ENCODE measurements at places on chromosomes 4 and X.

DNA sequence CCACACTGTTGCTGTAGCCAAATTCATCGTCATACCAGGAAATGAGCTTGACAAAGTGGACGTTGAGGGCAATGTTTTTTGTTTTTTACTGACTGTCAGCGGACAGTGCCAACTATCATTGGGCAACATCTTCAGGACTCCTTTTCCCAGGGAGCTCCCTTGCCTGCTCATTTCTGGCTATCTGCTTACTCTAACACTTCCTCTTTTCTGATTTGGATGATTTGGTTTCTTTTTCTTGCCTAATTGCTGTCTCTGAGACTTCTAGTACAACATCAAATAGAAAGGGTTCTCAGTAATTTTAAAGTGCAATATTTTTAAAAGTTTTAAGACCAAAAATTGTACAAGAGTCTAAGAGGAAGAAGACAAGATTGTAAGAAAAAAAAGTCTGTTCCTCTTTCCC lies 92.0 kb upstream of the KLHL4 start:
- no peak for DNase-seq

GRCh38 chr4:74097116-74097515 lies 1.9 kb downstream of the CXCL2 start:
- no peak for DNase-seq

DNA sequence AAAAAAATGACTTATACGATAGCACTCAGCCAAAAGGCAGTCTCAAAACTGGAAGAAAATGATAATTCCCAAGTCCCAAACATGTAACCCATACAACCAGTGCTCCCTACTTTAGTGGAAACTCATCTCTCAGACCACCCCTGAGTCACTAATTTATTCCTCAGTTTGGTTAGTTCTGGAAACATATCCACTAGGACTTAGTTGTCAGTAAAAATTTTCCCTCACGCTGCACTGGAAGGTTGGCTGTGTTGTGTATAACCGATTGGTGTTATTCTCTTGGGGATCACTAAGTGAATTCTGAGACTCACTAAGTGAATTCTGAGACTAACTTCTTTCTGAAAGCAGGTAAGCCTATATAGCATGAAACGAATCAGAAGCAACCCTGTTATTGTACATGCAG lies 48.5 kb upstream of the GAB1 start:
- no peak for DNase-seq

DNA sequence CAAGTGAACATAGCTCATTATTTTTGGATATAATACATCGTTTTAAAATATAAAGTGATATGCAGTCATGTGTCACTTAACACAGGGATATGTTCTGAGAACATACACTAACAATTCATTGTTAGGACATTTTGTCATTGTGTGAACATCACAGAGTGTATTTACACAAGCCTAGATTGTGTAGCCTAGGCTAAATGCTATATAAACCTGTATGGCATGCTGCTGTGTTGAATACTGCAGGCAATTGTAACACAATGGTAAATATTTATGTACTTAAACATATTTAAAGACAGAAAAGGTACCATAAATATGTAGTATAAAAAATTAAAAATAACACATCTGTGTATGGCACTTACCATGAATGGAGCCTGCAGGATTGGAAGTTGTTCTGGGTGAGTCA lies 44.9 kb upstream of the GPRIN3 start:
- no peak for DNase-seq

DNA sequence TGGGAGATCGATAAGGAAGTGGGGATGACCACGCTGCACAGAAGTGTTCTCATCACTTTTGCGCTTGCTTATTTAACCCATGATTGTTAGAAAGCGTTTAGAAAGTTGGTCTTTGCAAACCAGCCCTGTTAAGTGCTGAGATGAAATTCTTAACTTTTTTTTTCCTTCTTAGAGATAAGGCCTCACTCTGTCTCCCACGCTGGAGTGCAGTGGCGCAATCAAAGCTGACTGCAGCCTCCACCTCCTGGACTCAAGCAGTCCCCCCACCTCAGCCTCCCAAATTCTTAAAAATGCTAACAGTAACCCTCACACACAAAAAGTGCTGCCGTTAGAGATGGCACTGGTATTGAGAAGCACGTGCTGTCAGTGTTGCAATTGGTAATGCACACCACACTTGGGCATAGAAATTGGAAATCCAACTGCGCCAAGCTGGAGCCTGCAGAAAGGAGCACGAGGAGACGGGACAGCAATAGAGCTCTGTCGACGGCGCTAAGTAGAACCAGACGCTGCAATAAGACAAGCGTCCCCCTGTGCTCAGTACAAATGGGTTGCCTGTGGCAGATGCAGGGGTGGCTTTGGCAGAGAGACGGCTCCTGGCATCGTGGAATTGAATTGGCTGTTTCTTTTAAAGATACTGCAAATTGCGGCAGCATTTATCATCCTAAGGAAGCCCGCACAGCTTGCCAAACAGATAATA lies 113.4 kb downstream of the TBL1X start:
- no peak for DNase-seq

DNA sequence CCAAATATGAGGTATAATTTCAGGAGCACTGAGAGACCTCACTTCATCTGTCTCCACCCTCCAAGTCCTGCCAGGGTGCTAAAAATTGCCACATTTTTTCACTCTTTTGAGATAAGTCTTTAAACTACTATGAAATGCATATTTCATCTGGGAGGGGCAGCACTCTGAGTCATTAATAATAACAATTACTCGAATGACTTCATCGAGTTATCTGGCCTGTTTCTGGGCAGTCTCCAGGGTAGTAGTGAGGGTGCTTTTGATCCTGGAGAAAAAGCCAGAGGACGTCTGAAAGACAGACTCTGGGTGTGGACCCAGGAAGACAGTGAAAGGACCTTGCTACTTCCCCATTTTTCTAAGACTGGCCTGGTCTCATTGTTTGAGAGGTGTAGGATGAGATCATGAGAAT lies 42.3 kb upstream of the SRD5A3 start:
- DNase-seq: no peak

DNA sequence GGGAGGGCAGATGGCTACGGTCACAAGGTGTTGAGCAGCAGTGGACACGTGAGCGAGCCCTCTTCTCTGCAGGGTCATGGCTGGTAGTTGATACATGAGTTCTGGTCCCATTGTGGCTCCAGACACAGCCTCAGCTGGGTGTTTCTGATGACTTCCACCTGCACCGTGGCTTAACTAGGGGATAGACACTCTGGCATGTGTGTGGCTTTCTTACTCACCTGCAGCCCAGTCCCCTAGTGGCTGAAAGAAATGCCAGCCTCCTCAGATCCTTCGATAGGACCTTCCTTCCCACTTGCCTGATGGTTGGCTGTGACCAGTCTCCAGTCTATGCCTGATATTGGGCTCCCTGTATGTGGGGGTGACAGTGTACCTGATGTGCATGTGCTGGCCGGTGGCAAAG lies 5.0 kb downstream of the GPR78 start:
- DNase-seq: no peak

- no peak for DNase-seq
Observed at GRCh38 chr4:109447278-109447677, 13.7 kb downstream of the SEC24B start.

- no peak for DNase-seq
Observed at GRCh38 chr4:152962150-152962549, 26.0 kb downstream of the FHDC1 start.

DNA sequence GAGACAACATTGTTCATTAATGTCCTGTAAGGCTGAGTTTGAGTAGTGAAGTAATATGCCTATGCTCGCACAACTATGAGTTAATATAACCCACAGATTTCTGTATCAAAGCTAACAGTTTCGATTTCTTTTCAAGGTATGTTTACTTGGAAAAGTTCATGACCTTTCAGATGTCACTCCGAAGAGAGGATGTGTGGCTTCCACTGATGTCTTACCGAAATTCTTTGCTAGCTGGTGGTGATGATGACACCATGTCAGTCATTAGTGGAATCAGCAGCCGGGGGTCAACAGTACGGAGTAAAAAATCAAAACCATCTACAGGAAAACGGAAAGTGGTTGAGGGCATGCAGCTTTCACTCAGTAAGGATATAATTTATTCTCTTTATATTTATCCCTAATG lies 124.9 kb downstream of the STAG2 start:
- no peak for DNase-seq

DNA sequence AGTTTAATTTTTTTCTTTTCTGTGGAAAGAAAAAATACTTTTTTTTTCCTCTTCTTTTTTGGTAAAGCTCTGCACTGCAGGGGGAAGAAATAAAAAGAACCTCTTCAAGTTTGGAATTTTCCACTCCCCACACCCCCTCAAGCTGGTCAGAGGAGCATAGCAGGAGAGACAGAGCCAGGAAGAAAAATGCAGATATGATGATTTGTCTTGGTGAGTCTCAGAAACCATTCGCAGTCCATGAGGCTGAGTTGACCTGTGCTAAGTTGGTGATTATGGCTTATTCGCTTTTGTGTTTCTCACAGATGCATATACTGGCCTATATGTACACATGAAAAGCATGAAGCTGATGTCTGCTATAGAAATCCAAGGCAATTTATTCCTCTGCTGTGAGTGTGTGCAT lies 205.9 kb downstream of the LDB2 start:
- DNase-seq: no peak

DNA sequence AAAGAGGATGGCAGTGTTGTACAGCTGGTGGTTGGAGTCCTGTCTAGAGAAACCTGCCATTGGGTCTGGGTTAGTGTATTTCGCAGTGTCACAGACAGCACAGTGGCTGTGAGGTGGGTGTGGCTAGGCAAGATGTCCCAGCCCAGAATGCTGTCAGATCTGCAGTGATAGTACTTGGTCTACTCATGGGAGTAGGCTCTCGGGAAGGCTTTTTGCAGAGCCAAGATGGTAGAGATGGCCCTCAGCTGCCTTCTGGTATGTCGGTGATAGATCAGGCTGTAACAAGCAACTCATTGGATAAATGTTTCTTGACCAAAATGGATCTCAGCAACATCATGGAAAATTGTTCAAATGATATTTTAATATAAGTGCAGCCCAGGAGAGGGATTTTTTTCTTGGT lies 84.3 kb upstream of the WDR1 start:
- no peak for DNase-seq

DNA sequence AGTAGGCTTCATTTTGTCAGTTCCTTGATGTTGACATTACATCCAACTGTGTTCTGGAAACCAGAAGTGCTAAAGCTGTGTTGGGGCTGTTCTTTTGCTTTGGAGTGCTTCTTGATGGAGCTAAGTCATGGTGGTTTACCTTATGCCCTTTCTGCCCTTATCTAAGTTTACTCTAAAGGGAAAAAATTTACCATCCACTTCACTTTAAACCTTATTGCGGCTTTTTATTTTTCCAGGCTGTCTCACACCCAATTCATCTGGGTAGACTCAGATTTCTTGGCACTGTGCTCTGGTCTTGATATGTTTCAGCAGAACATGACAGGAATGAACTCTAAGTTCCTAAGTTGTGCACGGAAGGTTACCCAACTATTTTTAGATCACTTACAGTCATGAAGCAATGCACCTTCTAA lies 104.7 kb upstream of the TTC29 start:
- DNase-seq: no peak

GRCh38 chr4:15498356-15498755 lies 28.7 kb downstream of the CC2D2A start:
- no peak for DNase-seq

DNA sequence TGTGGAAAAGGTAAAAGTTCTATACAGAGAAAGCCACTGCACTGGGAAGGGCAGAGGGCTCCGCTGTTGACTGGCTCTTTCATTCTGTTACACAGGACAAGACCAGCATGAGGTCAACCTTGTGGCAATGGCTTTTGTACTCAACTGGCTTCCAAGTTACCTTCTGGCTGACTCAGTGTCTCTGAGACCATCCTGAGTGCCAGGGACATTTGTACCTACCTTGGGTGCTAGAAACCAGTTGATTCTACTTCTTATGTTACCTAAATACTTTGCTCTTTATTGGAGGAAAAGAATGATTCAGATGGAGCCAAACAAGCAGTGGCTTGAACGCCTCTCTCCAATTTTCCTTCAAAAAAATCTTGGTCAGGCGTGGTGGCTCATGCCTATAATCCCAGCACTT lies 123.2 kb downstream of the RBM47 start:
- DNase-seq: no peak

GRCh38 chrX:124212622-124213021 lies 119.8 kb upstream of the TEX13D start:
- no peak for DNase-seq

DNA sequence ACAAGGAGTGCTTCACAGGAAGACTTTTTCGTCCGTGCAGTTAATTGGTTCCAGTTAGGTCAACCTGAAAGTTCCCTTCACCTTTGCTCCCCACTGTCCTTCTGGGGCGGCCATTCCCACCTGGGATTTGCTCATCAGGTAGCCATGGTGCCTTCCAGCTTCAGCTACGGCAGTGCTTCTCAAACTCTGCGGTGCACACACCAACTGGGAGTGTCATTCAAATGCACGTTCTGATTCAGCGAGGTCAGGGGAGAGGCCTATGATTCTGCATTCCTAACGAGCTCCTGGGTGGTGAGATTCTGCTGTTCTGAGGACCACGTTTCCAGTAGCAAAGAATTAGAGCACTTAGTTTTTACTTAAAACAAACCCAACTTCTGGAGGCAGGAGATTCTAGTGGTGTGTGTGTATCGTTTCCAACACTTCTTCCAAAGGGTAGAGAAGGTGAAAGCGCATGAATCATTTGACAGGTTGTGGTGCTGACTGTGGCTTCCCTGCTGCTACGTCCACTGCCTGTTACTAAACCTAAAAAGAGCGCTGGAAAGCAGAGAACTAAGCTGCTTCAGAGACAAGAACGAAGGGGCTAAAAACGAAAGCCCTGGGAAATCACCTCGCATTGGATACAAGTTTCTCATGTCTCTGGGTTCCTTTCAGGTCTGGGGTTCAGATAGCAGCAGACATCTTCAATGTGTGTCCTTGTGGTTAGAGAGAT lies 4.7 kb upstream of the HELT start:
- no peak for DNase-seq

DNA sequence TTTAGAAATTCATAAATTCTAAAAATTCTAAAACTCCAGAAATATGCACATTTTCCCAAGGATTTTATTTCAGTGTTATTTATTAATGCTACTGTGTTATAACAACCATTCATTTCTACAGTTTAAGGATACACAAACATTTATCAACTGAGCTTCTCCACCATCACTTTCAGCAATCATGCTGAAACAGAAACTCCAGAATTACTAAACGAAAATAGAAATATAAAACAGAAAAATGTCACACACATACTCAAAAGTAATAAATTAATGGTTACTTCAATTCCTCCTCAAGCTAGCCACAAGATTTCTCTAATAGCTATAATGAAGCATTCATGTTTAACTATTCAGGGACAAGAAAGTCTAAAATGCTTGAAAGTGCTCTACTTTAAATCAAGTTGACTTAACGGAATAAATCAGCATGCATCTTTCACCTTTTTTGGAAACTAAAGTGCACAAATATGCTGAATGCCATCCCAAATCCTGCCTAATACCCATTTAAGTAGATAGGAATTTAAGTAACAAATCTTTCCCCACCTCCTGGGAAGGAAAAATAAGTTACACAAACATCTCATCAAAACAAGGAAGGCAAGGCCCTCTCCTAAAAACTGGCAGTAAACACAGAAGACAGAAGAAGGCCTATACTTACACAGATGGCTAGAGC lies 563 bp downstream of the FAM13A start:
- no peak for DNase-seq

- DNase-seq: no peak
Observed at GRCh38 chrX:107454302-107454701, 4.8 kb downstream of the FRMPD3 start.

- DNase-seq: no peak
Observed at GRCh38 chrX:68838571-68838910, 9.7 kb downstream of the EFNB1 start.
